ENCODE measurements at places on chromosomes 4 and X.

DNA sequence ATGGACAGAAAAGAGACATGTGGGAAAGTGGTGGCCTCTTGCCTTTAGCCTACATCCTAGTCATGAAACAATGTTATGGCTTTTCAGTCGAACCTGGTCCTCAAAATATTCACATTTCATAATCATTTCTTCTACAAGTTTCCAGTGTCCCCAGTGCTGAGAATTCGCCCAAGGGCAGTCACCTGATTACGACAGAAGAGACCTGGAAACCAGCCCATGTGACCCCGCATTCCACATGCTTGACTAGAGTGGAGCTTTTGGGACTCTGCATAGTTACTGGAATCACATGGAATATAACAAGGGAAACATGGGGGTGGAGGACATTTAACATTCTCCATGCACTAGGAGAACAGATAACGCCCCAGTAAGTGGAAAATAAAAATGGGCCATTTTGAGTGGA lies 100.1 kb downstream of the PPARGC1A start:
- DNase-seq = no peak

DNA sequence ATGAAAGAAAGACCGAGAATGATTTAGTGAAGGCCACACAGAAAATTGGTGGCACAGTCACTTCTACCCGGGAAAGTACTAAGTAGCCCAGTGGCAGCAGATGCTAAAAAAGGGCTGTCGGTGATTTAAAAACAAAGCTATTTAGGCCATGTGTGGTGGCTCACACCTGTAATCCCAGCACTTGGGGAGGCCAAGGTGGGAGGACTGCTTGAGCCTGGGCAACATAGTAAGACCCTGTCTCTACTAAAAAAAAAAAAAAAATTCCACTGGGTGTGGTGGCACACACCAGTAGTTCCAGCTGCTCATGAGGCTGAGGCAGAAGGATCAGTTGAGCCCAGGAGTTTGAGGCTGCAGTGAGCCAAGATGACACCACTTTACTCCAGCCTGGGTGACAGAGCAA lies 144.2 kb downstream of the CBR4 start:
- no peak for DNase-seq

DNA sequence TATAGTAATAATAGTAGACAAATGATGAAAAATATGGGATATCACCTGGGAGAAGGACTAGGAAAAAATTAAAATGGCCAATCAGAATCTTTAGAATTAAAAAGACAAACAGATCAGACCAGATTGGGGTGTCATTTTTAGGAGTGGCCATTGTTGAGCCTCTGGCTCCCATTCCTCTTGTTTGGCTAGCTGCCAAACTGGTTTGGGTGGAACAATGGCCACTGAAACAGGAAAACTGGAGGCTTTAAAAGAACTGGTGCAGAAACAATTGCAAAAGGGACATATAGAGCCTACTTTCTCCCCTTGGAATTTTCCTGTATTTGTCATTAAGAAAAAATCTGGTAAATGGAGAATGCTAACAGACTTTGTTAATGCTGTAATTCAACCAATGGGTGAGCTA lies 294.8 kb upstream of the DKK2 start:
- no peak for DNase-seq

DNA sequence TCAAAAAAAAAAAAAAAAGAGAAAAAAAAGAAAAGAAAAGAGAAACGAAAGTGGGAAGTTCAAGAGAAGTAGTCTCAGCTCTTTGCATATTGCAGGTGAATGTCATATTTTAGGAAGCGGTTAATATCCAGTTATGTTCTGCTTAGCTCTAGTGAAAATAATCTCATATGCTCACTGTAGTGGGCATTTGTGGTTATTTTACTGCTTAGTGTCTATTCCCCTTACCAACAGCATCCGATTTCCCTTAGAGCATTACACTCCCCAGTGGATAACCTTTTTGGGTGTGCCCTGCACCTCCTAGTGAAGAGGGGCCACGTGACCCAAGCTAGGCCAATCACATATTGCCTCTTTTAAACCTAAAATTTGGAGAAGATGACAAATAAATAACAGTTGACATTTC lies 111.2 kb upstream of the ZNF827 start:
- no peak for DNase-seq

DNA sequence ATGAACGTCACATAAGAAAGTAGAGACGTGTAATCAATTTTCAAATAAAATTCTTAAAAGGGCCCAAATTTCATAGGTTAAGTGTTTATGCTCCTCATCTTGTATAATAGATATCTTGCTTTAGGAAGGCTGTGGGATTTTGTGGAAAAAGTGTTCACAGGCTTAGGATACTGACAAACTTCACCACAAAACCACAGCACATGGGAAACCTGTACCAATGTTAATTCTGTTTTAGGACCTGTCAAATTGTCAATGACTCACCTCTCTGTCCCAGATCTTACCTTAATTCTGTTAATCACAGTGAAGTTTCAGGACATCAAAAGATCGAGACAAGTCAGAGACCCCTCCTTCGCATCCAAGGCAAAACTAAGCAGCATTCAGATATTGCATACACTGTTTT lies 24.2 kb downstream of the FGFBP1 start:
- DNase-seq = no peak

- no peak for DNase-seq
Observed at GRCh38 chrX:66654411-66654810, 15.5 kb upstream of the EDA2R start.

DNA sequence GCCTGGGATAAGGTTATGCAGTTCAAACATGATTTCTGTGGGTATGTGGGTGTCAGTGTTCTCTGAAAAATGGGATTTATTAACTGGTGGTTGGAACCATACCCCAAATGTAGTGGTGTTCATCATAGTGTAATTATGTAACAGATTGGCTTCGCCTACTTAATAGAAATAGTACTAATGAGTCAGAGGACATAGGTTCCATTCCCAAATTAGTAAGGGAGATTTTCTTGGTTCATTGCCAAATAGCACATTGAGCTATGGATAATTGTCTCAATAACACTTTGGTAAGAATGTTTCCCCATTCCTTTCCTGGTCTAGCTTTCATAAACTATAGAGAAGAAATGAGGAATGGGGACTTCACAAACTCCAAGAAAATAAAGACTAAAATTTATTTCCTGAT lies 20.5 kb upstream of the CYBB start:
- no peak for DNase-seq

DNA sequence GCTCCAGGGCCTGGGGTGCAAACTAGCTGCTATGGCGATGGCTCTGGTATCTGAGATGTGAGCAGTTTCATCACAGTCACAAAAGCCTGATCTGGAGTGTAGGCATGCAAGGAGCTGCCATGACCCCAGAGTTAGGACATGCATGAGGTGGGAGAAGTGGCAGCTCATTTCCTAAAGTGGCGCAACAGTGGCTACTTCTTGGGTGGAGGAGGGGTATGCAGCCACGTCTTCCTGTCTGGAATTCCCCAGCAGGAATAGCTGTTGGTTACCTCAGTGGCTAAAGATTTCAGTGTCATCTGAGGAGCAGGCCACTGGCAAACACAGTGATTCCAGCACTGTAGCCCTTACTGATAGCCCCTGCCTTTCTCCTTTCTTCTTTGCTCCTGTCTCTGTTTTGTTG lies 1382.5 kb downstream of the C4orf33 start:
- no peak for DNase-seq

DNA sequence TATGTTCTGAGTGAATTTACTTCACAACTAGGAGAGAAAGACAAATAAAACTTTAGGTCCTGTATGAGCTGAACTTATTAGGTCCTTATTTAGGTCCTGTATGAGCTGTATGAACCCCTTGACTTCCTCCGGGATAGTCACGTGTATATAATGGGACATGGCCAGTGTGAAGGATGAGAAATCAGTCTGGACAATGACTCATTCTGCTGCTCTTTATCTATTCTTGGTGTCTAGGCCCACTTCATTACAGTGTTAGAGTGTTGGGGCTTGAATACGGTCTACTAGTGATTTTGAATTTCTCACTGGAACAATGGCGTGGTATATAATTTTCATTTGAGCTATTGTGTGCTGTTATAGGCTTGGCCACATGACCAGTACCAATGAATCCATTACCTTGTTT lies 21.9 kb downstream of the STK26 start:
- no peak for DNase-seq

DNA sequence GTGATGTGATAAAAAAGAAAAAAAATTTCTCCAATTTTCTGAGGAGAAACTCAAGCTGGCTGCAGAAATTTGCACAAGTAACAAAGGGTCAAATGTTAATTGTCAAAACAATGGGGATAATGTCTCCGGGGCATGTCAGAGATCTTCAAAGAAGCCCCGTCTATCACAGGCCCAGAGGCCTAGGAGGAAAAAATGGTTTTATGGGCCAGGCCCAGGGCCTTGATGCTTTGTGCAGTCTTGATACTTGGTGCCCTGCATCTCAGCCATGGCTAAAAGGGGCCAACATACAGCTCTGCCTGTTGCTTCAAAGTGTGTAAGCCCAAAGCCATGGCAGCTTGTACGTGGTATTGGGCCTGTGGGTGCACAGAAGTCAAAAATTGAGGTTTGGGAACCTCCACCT lies 961.0 kb downstream of the FAM133A start:
- no peak for DNase-seq

- no peak for DNase-seq
Observed at GRCh38 chrX:9604111-9604907, 139.5 kb downstream of the TBL1X start.

DNA sequence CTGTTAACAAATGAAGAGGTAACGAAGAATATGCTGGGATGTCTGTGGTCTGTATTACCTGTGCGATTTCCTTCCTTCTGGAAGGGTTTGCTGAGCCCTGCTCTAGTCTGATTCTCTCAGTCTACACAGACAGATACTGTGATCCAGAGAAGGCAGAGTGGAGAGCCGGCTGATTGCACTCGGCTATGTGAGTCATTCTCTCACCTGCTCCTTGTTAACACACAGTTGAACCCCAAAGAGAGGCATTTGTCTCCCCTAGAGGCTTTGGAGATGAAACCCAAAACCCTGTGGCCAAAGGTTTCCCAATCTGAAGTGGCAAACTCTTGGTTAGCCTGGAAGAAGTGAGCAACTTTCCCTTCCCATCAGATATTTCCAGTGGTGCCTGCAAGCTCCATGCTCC lies 78.1 kb upstream of the GPC4 start:
- DNase-seq = no peak

DNA sequence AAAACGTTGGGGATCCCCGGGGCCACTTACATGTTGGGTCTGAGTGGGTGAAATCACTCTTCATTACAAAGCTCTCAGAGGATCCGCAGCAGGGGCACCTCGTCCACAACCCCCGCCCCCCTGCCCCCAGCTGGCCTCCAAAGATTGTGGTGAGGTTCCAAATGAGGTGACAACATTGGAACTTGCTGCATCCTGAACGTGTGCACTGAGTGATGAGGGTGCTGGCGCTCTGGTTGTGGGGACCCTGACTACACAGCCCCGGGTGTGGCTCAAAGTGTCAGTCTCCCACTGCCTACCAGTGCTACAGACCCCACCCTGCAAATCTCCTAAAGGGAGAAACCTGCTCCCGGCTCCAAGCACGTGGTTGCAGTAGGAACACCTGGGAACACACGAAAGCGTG lies 111.9 kb downstream of the PHKA2 start:
- no peak for DNase-seq

- no peak for DNase-seq
Observed at GRCh38 chrX:25001808-25002660, 13.7 kb downstream of the ARX start.
